ENCODE measurements at places on chromosomes 1 and 21. TPM values are rescaled to one million over a fixed set of nuclear protein-coding genes. Genes with fewer than 3 reads are reported as not detected.

TMPRSS3 gene
- 68.6 TPM for total RNA-seq

TNNT2 gene
- total RNA-seq = not detected

AGPAT3 gene
- total RNA-seq = 109 TPM

TBX19 gene
- 2.9 TPM for total RNA-seq

CLDN17 gene
- not detected for total RNA-seq

REN gene
- total RNA-seq = not detected

All from activated naive CD4-positive, alpha-beta T cell treated with anti-CD3 and anti-CD28 coated beads, Interleukin-2, amount 50 U/mL, for 72 hours (primary cell).